Stimulated activated CD4-positive, alpha-beta T cell treated with anti-CD3 and anti-CD28 coated beads, Interleukin-1b, Interleukin-23, amount 100 ng/mL, for 48 hours (primary cell): ENCODE measurements at places on chromosomes 5 and 9.

- peak; percentile 71 for DNase-seq
Observed at GRCh38 chr5:136037001-136037705, 8.4 kb downstream of the TGFBI start.

DNA sequence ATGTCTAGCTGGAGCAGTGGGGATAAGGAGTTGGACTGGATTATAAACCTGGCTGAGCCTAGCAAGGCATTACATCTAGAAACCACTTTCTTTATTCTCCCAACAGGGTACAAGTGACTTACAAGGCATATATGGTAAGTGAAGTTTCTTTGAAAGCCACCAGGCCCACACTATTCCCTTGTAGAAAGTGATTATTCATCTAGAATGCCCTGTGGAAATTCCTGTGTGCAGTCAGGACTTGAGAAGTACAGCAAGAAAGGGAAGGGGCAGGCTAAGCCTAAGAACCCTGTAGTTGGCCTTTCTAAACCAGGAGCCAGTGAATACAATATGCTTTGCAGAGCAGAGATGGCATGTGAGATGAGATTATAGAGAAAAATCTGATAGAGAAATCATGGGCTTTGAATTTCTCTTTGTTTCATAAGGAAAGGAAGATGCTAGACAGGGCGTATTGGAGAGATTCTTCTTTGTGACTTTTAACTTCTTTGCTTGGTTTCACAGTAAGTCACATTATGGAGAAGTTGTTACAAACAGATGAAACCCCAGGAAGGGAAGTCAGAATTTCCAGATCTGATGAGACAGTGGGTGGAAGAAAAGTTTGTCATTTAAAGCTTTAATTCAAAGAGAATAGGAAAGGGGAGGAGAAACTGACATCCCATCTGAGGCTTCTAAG, 321.7 kb downstream of the NDUFS4 start:
- no peak for DNase-seq

DNA sequence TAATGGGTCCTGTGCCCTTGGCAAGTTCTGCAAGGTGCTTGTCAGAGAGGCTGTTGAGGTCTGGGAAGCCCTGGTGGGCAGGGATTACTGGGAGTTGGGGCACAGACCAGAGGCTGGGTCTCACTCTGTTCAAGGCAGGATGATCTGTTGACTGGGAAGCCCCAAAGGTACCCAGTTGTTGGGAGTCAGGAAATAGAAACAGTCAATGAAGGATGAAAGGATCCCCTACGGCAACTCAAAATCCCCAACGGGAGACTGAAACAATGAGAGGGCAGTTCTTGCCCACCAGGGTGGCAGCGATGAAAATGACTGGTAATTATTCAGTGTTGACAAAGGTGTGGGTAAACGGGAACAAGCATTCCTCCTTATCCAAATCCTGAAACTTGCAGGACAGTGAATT, 31.2 kb downstream of the BNIP1 start:
- DNase-seq, result no peak

DNA sequence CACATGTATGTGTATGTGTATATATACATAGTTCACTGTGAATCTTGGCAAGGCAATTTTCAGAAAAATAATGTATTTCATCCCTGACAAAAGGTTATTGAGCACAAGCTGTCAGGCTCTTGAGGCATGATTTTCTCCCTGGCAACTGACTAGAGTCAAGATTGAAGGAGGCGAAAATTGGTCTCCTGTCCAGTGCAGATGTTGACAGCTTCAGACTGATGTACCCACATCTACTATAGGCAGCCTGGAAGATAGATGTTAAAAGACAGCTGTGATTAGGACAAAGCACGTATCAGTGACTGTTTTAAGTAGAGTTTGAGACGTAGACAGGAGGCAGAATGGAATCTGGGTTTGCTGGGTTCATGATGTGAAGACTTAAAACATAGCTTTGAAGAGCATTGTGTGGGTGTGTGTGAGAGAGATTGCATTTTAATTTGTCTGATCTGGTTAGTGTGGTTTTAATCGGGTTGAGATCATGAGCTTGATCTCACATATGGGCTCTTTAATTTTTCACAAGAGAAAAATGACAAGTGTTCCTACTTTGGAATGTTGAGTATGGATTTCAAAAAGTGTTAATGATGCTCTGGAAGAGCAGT, 39.1 kb downstream of the CTNNA1 start:
- no peak for DNase-seq

DNA sequence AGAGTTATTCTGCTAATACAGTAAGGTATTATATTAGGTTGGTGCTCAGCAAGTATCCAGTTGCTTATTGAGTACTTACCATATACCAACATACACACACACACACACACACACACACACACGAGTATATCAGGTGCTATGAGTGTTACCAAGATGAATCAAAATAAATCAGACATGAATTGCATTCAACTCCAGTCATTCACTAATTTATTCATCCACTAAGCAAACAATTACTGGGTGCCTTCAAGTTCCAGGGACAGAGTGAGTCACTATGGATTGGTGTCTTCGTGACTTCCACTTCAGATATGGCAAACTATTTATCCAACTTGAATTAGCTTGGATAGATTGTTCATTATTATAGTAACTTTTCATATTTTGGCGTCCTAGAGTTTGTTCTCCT, 140.7 kb upstream of the SLC44A1 start:
- DNase-seq, result no peak

- DNase-seq, result no peak
Observed at GRCh38 chr5:97544240-97544639, 361.2 kb upstream of the RIOK2 start.

DNA sequence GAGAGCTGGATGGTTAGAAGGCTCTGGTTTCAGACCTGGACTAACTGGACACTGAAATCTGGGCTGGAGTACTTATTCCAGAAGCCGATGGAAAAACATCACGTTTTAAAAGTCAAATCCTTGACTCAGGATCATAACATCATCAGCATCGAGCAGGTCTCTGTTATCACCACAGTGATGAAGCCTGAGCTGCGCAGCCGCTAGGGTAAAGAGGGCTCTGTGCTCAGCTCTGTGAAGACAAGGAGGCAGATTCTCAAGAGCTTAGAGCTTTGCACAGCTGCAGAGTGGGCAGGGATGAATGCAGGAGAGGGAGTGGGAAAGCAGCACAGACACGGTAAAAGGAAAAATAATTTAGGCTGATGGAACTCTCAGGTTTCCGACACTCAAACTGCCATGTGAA, 208.8 kb upstream of the TAS2R1 start:
- DNase-seq, result no peak

DNA sequence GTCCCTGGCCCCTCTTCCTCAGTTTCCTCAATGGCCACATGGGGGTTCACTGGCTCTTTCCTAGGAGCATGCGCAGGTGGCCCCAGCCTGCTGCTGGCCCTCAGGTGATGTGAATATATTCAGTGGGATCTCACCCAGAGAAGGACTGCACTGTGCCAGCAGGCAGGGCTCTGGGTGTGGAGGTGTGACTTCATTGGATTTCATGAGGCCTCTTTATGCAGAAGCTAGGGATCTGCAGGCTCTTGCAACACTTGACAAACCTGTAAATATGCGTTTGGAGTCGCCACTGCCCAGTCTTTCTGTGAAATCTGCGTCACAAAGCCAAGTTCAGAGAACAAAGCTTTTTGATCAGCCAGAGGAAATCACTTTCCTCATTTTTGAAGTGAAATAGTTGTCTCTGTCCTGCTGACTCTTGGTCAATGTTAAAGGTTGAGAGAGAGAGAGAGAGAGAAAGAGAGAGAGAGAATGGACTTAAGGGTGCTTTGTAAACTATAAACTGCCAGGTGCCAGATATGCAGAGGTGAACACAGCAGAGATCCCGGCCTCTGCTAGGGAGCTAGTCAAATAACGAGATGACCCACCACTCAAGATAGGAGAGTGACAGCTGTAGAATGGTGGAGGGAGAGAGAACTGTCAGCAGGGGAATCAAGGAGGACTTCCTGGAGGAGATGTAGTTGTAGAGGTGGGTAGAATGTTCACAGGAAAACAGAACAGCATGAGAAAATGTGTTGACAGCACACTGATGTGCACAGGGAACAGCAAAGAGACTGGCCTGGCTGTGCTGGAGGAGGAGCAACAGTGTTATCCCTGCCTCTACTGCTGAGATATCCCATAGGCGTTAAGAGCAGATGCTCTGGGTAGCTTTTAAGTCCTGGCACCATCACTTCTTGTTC, 167.0 kb upstream of the ZNF618 start:
- DNase-seq, result no peak

- DNase-seq, result no peak
Observed at GRCh38 chr5:12845549-12846159, 941.4 kb upstream of the CTNND2 start.

DNA sequence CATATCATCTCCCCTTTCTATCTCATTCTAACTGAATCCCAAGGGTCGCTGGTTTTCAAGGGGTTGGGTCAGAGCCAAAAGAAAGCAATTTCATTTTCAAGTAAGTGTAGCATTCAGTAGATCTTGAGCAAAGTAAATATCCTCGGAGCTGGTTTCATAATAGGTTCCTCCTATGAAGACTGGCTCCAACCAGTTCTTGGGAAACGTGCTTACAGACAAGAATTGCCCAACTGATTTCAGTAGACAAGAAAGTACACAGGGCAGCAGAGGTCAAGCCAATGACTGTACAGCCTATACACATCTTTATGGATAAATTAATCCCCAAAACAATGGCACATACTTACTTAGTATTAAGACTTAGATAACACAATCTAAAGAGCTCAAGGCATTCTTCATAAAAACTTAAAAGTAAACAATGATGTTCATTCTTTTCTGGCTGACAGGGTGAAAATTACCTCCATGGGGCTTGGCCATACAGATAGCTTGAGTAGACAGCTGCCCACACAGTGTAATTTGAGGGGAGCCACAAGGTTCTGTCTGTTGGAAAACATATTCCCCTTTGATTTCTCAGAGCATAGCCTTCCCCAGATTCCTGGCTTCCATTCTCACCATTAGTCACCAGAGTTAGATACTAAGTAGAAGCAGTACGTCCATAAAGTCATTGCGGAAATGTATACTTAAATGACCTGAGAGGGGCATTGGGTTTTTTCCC, 163.9 kb downstream of the ARRDC3 start:
- no peak for DNase-seq

GRCh38 chr5:56002303-56002702, 7.5 kb upstream of the IL6ST start:
- no peak for DNase-seq

DNA sequence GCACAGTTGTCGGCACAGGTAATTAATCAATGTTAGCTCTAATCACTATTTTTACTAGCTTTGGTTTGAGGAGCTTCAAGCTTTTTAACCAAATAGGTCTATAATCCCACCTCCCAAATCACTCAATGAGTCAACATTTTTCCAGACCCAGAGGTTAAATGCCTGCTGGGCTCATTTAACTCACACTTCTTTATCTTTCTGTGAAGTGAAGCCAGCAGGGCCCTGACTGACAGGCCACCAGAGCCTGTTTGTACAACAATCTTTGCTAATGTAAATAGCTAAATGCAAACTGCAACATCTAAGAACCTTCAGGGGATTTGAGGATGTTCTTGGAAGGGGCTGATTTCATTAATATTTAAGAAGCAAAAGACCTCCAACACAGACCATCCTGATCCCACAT, 98.4 kb upstream of the NREP start:
- DNase-seq, result no peak

- no peak for DNase-seq
Observed at GRCh38 chr9:87309236-87309635, 188.4 kb upstream of the DAPK1 start.

DNA sequence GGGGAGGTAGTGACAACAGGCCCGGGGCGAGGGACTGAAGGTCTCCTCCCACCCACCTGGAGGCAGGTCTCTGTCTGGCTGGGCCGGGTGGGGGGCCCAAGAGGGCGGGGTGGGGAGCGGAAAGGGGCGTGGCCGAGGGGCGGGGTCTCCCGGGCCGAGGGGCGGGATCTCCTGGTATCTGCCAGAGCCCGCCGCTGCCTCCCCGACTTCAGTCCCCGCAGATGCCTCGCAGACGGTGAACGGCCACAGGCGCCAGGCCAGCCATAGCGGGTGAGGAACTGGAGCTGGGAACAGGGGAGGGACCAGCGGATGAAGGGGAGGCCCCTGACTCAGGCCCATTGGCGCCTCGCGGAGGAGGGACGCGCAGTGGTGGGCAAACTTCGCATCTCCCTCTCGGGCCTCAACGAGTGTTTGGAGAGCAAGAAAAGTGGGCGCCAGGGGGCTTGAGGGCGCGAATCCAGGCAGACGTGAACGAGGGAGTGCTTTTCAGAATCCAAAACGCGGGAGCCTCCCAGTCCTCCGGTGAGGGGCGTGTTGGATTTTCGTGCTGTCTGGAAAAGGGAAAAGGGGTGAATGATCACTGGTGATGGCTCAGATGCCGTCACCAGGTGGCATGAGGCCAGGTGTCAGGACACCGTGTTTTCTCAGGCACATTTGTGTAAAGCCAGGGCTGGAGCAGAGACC, at the start of gene ADGRD2:
TSS of gene ADGRD2 (plus strand) at position 211 of the 684 bp plus-strand sequence. CDS start 1,216 bp downstream, outside the sequence.
- no peak for DNase-seq

DNA sequence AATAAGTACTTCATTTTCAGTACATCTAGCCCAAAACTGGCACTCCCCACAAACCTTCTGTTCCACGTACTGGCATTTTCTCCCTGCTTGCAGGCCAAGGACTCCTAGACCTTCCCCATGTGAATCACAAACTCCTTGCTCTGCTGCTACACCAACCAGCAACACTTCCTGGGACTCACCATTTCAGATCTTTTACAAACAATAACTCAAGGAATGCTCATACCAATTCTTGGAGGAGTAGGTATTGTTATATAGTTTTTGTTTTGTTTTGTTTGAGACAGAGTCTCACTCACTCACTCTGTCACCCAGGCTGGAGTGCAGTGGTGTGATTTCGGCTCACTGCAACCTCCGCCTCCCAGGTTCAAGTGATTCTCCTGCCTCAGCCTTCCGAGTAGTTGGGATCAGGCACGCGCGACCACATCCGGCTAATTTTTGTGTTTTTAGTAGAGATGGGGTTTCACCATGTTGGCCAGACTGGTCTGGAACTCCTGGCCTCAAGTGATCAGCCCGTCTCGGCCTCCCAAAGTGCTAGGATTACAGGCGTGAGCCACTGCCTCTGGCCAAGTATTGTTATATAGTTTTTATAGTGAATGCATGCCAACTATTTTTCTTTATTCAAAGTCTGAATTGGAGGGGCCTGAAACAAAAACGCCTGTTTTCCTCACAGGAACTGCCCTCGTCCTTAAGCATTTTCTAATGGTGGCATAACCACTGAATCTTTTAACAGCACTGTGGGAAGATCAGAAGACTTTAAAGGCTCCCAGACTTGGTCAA, 210.8 kb downstream of the TSSK1B start:
- no peak for DNase-seq

DNA sequence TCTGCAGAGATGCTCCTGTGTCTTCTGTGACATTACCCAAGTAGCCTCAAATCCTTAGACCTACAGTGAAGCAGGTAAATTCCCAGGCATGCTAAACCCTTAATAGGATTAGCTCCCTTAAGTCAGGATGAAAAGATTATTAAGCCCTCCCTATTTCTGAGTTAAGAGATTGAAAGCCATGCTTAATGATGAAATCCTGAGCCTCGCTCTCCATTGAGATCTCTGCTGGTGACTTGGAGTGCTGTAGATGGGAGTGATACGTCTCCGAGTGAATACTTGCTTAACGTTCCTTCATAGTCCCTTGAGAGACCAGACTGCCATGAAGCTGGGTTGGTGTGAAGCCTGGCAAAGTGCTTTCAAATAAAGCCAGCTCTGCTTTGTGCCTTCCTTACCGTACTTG, 34.2 kb downstream of the AOPEP start:
- DNase-seq, result no peak
